Activated T-cell treated with anti-CD3 and anti-CD28 coated beads for 48 hours (primary cell): ENCODE measurements at places on chromosomes 2 and 18.

DNA sequence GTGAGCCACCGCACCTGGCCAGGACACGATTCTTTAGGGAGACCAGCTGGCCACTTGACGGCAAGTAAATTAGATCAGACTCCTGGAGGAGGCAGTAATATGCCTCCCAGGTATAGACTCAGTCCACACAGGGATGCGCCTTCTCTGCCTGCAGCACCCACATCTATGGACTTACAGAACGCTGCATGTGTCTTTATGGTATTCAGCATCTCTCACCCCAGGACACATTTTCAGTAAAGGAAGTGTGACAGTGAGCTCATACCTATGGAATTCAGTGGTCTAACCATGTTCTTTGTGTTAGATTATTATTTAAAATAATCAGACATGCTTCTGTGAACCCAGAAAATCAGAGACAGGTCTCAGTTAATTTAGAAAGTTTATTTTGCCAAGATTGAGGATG, 5.9 kb upstream of the NARS1 start:
- no peak for DNase-seq

DNA sequence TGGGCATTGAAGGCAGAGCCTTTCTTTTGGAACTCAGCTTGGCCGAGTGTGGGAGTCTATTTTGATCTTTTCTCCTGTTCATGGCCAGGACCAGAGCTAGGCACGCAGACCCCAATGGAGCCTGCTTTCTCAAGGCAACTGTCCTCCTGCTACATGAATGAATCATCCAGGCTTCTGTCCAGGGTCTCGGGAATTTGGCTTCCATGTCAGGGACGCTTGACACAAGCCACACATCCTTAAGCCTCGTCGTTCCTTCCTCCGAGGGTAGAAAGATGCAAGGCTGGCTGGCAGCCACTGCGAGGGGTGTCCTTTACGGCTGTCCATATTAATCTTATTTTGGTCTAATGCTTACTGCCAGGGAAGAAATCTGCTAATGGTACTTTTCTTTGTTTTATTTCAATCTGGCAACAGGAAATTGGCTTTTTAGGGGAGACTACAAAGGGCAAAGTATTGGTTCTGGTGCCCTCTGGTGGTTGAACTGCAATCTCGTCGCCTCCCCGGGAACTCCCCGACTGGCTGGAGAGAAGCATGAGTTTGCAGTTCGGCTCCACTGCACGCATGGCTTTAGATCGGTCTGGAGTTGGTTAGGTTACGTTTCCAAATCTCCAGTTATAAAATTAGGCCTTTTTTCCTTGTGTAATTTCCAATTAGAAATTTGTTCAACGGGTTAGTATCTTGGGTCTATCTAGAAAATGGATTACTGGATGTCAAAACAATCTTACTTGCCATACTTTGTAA, 135.2 kb downstream of the ALPK2 start:
- peak; percentile 63 for DNase-seq

DNA sequence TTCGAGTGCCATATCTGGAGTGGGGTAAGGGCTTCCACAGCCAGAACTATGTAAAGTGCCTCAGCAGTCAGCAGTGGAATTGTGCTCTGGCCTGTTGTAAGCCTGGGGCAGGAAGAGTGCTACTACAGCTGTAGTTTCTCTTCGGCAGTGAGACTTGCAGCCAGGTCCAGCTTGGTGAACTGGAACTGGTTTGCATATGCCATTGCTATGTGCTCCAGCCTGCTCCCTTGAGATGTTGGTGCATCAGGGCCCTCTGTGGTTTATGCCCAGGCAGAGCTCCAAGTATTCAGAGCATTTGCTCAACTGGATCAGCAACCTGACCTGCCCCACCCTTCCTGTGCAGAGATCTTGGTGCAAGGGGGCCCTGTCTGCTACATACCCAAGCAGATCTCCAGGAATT, 47.8 kb downstream of the ZNF804A start:
- DNase-seq, result no peak

DNA sequence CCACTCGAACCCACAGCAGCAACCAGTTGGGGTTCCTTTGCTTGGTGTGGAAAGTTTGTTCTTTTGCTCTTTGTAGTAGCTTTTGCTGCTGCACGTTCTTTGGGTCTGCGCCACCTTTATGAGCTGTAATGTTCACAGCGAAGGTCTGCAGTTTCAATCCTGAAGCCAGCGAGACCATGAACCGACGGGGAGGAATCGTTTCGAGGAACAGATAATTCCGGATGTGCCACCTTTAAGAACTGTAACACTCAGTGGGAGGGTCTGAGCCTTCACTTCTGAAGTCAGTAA, 14.3 kb downstream of the GPR17 start:
- DNase-seq, result no peak

- DNase-seq, result no peak
Observed at GRCh38 chr2:46273225-46273863, 23.9 kb upstream of the EPAS1 start.

GRCh38 chr2:100978582-100979191, 23.4 kb upstream of the RPL31 start:
- no peak for DNase-seq
